ENCODE measurements at places on chromosomes 16 and 17.

GRCh38 chr16:55488306-55488705, 9.3 kb downstream of the MMP2 start:
- no peak for DNase-seq

GRCh38 chr17:55661256-55661758, 61.4 kb downstream of the TMEM100 start:
- DNase-seq: no peak

GRCh38 chr17:39695089-39695474, 4.8 kb upstream of the ERBB2 start:
- no peak for DNase-seq

- DNase-seq: no peak
Measured at GRCh38 chr17:40827746-40828453, 5.5 kb upstream of the KRT10 start.

GRCh38 chr16:79497606-79498350, 102.8 kb downstream of the MAF start:
- DNase-seq: no peak

- DNase-seq: no peak
Measured at GRCh38 chr16:12758670-12759558, 44.8 kb downstream of the CPPED1 start.

- no peak for DNase-seq
Measured at GRCh38 chr16:88798073-88798472, 5.5 kb upstream of the CDT1 start.

DNA sequence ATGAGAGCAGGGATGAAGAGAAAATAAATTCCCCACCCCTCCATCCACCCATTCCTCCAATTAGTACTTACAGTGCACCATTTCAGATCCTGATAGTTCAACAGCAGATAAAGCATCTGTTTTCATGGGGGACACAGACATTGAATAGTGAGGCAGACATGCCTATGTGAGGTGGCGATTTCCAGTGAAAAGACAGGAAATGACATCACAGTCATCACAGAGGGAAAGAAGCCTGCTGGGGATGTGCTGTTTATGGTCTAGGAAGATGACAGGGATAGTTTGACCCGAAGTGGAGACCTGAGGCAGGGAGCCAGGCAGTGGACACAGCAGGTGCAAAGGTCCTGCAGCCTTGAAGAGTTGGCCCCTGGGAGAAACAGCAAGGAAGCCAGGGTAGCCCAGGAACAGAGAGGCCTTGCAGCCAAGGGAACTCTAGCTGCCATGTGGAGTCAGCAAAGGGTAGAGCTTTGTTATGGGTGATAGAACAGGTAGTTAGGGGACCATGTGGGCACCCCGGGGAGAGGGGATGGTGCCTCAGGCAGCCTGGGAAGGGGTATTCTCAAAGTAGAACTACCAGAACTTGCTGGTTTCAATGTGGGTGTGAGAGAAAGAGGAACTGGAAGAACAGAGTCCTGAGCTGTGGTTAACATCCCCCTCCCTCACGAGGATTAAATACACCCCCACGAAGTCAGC, 256.6 kb downstream of the CPPED1 start:
- no peak for DNase-seq

DNA sequence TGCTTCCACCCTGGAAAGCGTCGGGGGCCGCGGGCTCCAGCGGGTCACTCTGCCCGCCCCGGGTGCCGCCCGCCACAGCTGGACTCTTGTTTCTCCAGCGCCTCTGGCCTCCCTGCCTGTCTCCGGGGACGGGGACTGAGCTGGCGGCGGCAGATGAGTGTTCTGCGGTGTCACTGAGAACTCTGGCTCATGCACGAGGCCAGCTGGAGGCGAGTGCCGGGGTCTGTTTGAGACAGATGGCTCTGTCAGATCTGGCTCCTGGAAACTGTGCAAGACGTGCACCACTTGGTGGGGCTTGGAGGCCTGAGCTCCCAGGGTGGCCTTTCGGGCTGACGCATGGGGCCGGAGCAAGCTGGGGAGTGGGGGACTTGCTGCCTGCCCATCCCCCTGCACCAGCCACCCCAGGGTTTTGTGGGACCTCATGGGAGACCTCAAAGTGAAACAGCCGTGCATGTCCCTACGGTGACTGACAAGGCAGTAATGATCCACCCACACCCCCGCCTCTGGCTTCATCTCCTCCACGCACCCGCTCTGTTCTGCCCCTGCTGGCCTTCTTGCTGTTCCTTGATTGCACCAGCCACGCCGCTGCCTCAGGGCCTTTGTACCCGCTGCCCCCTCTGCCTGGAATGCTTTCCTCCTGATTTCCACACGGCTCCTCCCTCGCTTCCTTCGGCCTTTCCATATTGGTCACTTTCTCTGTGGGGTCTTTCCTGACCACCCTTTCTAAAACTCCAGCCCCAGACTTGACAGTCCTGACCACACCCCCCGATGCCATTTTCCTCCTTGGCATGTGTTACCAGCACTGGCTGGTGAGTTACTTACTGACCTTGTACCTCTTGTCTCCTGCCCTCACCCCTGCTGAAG, 174.9 kb upstream of the CIBAR2 start:
- peak; percentile 58 for DNase-seq

- no peak for DNase-seq
Measured at GRCh38 chr17:14553847-14554246, 253.0 kb downstream of the HS3ST3B1 start.

All from ELR (cell line).